RKO (cell line): ENCODE measurements at places on chromosomes 1 and 21.

DNA sequence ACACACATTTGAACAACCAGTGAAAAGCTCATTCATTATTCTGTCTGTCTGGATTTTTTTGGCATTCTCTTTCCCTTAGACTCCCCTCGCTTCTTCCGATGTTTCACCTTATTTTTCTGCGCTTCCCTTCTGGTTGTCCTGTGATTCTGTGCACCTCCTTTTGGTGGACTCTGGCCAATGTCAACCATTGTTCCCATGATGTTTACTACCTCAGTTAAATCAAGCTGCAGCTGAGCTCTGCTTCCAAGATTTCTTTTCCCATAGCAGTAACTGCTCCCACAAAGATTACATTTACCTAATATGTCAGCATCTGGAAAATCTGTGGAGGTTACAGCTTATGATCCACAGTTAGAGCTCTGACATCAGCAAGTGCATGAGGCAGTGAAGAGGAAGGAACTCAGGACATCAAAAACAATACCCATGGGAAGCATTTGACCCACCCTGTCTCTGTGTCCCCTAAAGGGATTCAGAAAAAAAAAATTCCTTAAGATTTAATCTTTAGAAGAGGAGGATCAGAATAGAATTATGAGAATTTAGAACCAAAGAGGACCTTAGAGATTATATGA lies 69.9 kb upstream of the ADAMTS5 start:
- no peak for DNase-seq

DNA sequence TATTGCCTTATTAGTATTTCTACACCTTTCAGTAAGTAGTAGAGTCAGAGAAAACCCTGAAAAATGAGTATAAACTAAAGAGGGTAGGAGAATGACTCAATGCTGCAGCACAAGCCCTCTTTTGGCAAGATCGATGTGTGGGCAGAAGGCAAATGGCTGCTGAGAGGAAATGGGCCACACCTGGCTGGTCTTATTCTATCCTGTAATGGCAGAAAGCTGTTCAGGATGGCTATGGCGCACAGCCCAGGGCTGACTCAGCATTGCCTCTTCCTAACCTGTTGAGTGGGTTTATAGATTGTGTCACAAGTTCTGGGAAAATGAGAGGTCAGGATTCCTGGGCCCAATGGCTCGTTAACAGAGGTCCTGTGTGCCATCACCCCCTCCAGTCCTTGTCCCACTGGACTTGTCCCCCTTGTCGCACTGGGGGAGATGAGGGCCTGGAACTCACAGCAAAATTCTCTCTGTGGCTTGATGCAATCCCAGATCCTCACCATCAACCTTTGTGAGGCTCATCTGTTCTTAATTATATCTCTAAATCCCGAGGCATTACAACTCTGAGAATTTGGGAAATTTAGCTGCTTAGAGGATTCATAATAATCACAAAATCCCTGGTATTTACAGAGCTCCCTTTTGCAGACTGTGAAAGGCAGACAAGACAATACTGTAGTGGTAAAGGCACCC lies 13.2 kb downstream of the HMGB4 start:
- DNase-seq, result peak; percentile 12

GRCh38 chr1:58727364-58727763 lies 27.5 kb upstream of the MYSM1 start:
- DNase-seq, result peak; percentile 100

- no peak for DNase-seq
Observed at GRCh38 chr1:233281711-233282581, 13.6 kb downstream of the PCNX2 start.

- no peak for DNase-seq
Observed at GRCh38 chr1:34113362-34113761, 51.7 kb downstream of the CSMD2 start.

DNA sequence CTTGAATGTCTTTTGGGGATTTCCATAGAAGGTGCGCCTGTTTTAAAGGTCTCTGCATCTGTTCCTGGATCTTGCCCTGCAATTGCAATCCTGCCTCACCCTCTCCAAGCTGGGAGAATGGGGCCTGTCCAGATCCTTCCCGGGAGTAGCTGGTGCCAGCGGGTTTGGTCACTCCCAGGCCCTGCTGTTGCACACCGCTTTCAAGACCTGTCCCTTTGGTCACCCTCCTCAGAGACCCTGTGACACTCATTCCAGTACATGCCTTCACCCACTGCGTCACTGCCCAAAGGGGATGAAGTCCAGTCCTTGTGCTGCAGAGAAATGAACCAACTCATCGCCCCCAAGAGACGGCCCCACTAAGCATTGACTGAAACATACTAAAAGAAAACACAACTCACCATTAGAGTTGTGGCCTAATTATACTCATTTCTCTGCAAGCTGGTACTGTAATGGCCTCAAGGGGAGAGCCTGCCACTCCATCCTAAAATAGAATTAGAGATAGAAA lies 1.9 kb upstream of the IRF2BP2 start:
- DNase-seq, result peak; percentile 37

DNA sequence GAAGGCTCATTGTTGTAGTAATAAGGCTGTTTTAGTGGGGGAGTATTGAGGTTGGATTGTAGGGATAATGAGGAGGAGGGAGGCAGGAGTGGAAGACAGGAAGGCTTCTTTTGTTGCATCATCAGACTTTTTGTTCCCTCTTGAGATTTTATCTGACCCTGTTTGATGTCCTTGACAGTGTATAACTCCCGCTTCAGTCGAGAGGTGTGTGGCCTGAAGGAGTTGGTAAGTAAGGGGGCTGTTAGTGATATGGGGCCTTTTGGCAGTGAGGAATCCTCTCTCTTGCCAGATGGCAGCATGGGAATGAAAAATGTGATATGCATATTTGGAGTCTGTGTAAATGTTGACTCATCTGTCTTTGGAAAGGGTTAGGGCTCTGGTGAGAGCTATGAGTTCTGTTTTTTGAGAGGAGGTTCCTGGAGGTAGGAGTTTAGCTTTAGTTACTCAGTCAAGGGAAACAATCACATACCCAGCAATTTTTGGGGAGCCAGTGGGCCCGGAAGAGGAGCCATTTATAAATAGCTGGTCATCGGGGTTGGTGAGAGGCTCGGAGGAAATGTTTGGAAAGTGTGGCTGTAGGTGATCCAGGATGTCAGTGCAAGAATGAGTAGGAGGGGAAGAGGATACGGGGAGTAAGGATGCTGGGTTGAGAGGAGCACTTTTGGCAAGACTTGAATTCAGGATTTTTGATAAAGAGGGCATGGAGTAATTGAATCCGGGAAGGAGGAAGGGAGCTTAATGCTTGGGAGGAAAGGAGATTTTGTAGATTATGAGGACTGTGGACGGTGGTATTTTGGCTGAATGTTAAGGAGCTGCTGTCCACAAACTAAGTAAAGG lies 136.7 kb upstream of the ETV3 start:
- DNase-seq, result peak; percentile 16

DNA sequence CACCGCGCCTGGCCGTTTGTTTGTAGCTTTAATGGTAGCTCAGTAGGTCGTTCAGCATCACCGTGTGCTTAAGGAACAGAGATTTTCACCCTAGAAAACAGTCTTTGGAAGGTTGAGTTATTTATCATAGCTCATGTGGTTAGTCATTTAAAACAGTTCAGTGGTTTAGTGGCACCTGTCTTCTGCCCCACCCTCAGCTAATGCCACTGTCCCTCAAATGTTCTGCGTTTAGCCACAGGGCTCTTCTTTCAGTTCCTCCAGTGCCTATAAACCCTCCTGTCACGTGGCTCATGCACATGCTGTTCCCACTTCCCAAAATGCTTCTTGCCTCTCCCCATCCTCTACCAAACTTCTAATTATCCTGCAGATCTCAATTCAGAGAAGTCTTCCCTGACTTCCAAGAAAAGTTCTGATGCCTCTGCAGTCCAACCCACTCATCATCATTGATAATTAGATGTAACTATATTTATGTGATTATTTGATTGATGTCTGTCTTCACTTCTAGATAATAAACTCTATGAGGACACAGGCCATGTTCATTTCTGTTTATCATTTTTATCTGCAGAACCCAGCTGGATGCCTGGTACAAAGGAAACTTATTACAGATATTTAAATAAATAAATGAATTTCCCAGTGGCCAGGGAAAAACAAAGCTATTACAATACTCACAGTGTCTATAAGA lies 14.4 kb upstream of the DIPK1A start:
- DNase-seq, result no peak

- no peak for DNase-seq
Observed at GRCh38 chr1:117646956-117647355, 41.1 kb downstream of the TENT5C start.

- DNase-seq, result no peak
Observed at GRCh38 chr1:19656780-19657466, 7.8 kb upstream of the HTR6 start.

DNA sequence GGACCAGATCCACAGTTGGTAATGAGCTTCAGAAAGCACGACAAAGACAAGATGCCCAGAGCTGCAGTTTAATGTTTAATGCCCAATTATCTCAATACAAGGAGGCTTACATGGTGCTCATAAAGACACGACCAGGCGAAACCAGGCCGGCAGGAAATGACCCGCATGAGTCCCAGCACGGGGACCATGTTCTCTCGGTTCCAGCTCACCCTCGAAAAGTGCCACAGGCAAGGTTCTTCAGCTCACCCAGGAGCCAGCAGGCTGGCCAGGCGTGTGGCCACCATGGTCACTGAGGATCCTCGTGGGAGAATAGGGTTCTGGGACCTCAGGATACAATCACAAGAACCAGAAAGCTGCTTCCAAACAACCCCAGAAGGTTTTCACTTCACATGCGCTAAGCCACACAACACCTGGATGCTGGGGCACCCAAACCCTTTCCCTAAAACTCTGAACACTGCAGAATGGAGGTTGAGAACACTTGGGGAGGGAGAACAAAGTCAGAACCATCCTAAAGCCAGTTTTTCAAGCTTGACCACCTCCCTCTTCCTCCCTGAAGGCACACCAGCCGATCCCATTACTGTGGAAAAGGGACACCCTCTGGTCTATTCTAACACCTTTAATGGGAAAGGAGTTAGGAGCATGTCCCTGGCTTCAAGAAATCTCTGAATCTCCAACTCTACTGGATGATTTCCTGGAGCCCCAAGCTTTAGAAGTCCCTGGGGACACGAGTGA lies 22.6 kb upstream of the ASAP3 start:
- no peak for DNase-seq

DNA sequence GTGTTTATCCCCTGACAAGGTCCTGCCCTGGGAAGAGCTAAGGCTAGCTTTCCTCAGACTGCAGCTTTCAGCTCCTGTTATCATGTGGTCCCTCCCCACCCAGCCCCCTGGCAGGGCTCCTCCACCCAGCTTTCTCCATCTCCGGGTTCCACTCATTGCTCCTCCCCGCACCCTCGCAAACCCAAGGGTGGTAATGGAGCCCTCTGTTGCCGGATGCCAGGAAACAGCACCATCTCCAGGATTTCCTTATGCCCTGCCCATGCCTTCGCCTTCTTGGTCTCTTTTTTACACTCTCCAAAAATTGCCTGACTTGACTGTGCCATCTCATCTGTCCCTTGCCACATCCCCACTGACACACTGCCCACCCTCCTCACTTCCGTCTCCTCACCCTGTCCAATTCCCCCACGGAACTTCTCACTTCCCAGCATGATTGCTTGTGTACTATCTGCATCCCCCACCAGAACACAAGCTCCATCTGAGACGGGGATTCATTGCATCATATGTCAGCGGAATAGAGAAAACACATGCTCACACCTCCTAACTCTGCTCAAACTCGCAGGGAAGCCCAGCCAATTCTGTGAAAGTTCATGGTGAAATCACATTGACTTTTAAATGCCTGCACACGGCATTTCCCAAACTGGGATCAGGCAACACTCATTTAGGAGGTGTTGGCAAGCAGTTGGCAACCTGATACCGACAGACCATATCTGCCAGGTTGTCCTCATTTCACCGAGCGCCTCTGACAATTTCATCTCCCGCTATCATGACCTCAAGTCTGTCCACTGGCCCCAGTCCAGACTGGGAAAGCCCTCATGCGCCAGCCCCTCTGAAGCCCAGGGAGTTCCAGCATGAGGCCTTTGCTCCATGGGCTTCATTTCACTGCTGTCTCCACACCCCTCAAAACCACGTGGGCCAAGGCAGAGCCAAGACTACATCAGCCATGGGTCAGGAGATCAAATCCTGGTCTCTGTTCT lies 201.1 kb downstream of the MATN1 start:
- DNase-seq, result no peak

GRCh38 chr1:227422581-227422980 lies 104.3 kb upstream of the CDC42BPA start:
- no peak for DNase-seq

- peak; percentile 21 for DNase-seq
Observed at GRCh38 chr1:31705080-31705866, 1.5 kb upstream of the COL16A1 start.

GRCh38 chr1:40981691-40982448 lies 2.4 kb downstream of the CTPS1 start:
- no peak for DNase-seq
